ENCODE measurements at places on chromosomes 6 and 20.
A peak's percentile ranks its signal among the peaks of the same experiment; 100 is the strongest.

- no peak for DNase-seq
Observed at GRCh38 chr20:36234771-36235320, 1.4 kb upstream of the AAR2 start.

DNA sequence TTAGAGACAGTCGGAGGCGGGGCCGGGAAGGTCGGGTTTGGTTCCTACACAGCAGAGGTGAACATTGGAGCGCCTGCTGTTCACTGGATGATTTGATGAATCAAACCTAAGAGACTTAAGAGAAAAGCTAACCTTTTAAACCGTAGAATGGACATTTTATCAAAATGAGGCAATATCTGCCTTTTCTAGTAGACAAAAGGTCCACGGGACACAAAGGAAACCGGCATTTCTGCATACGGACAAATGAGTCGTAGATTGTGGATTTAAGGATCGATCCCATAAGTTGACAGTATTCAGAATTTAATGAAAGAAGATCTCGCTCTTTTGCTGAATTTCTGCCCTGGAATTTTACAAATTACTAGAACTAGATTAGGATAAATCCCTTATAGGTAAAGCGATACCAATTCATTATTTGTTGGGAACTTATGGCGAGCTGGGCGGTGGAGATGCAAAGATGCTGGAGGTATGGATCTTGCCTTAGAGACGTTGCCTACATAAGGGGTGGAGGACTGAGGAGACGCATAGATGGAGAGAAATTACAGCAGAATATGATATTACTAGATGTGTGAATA is 400 bp downstream of the PAK1IP1 start:
- DNase-seq = no peak

- no peak for DNase-seq
Observed at GRCh38 chr6:49806145-49806544, 19.1 kb upstream of the PGK2 start.

DNA sequence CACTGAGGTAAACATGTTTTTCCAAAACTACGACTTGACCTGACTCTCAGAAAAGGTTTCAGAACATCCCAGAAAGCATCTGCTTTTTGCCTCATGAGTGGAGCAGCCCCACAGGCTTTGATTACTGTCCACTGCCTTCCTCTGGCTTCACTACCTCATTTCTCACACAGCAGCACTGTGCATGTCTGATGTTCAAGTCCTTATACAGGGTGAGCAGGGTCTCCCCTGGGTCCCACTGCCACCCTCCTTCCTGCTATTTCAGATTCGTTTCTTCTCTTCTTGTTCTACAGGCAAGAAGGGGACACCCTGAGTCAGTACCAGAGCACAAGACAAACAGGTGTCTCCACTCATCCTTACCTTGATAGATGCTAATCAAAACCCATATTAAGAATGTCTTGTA is 64.7 kb upstream of the NFATC2 start:
- no peak for DNase-seq

DNA sequence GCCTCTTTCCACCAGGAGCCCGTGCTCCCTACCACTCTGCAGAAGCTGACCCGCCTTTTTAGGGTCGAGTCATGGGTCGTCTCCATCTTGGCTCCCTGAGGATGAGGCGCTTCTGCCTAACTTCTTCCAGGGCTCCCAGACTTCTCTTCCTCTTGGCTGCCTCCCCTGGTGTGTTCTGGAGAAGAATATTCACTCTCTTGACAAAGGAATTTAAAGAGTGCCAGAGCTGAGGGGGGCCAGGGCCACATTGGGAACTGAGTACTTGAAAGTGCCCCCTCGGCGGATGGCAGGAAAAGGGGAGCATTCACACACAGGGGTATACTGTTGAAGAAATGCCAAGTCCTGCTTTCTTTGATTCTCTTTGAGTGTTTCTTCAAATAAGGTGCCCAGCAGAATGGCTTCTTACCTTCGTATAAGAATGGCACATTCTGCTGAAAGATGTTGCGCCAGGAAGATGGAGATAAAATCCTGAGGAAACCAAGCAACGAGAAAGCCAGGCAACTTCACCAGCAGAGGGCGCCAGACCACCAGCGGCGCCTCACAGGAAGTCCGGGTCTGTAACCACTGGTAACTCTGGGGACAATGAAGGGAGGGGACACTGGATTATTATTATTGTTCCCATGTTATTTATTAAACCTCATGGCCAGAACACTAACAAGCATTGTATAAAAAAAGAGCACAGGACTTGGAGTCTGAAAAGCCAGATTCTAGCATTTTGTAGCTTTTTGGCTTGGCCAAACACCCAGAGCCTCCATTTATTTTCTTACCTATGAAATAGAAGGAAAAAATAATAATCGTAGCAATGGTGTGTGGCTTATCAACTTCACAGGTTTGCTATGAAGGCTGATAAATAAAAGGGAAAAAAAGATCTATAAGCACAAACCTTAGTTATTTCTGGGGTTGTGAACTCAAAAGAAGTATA is 176.7 kb downstream of the HACE1 start:
- DNase-seq = peak; percentile 70

- DNase-seq = no peak
Observed at GRCh38 chr6:116373300-116373699, 2.6 kb downstream of the DSE start.

DNA sequence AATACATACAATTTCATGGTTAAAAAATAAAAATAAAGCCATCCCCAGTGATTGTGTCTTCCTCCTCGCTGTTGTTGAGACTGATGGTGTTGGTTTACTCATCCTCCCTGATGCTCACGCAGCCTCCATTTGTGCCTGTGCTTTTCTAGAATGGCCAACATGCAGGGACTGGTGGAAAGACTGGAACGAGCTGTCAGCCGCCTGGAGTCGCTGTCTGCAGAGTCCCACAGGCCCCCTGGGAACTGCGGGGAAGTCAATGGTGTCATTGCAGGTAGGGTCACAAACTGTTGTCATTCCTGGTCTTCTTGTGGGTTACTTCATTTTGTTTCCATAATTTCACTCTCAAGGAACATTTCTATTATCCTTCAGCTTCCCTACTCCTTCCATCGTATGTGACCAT is 28.0 kb downstream of the CAP2 start:
- no peak for DNase-seq

DNA sequence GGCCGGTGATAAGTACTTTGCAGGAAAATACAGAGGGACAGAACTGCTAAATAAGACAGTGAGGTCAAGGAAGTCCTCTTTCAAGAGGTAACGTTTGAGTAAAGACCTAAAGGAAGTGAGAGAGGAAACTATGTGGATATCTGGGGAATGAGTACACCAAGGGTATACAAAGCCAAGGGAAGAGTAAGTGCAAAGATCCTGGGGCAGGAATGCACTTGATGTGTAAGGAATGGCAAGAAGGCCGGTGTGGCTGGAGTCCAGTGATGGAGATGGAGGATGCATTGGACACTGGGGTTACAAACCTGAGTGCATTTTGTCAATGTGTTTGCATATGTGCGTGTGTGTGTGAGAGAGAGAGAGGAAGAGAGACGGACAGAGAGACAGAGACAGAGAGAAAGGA is 32.1 kb upstream of the TGM2 start:
- no peak for DNase-seq

- no peak for DNase-seq
Observed at GRCh38 chr20:53652090-53652858, 58.6 kb upstream of the ZNF217 start.

GRCh38 chr20:8981482-8981881 is 87.4 kb upstream of the PLCB4 start:
- DNase-seq = no peak

DNA sequence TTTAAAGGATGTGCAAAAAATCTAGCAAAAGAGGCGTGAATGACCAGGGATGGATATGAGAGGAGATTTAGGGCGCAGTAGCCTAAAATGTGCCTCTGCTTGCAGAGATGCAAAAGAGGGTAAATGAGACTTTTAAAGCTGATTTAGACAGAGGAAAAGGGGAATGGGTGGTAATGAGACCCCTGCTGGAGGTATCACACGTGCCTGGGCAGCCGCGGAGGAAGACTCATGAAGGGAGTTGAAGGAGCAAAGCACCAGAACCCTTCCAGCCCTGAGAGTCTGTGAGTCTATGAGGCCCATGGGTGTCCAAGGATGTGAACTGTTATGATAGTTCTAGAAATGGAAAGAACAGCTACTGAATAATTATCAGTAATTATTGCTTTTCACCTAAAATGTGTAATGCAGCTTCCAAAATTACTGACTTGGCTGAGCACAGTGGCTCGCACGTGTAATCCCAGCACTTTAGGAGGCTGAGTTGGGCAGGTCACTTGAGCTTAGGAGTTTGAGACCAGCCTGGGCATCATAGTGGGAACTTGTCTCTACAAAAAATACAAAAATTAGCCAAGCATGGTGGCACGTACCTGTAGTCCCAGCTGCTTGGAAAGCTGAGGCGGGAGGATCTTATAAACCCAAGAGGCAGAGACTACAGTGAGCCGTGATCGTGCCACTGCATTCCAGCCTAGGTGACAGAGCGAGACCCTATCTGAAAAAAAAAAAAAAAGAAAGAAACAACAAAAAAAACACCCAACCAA is 38.2 kb upstream of the TIAM2 start:
- DNase-seq = no peak

- DNase-seq = no peak
Observed at GRCh38 chr6:170375661-170376060, 69.1 kb downstream of the FAM120B start.

DNA sequence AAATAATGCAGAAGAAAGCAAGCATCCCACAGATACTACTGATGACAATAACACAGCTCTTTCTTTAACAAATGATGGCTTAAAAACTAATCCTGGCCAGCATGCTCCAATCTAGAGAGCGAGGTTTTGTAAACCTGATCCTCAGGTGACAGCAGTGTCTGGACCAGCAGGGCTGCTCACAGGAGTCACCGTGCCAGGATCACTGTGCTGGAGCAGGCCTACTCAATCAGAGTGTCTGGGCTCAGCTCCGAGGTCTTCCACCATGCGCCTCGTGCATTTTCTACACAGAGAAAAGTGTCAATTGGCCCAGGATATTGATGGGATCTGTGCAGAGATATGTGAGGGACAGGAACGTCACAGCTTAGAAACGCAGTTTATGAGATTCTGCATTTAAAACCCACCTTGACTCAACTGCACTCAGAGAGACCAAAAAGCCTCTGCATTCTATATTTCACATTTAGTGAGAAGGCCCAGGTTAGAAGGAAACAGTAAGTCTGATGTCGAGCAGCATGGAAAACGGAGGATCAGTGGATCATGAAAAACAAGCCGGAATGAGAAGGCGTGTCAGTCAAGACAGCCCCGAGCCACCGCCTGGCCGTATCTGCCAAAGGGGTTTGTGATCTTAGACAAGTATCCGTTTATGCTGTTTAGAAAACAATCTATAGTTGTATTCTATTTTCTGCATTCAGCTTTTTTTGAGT is 7.8 kb downstream of the RAMACL start:
- DNase-seq = no peak

DNA sequence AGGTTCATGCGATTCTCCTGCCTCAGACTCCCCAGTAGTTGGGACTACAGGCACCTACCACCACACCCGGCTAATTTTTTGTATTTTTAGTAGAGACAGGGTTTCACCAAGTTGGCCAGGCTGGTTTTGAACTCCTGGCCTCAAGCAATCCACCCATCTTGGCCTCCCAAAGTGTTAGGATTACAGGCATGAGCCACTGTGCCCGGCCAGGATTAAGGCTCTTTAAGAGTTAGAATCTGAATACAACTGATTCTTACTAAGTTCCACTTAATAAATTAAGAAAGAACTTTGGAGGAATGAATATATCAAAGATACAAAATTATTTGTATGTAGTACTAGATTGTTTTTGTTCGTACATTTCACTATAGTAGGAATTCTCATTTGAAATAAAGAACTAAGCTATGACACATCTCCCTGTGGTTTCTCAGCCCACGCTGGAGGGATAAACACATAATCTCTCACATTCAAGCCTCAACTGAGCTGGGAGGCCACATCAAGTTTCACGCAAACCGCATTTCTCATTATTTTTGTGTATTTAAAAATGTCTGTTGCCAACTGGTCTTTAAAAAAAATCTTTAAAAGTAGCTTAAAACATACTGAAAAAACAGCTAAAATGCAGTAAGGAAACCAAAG is 34.2 kb downstream of the DTNBP1 start:
- no peak for DNase-seq

GRCh38 chr6:111711476-111711875 is 105.8 kb upstream of the TRAF3IP2 start:
- DNase-seq = peak; percentile 44

GRCh38 chr6:102686461-102686860 is 1293.0 kb downstream of the GRIK2 start:
- DNase-seq = no peak

DNA sequence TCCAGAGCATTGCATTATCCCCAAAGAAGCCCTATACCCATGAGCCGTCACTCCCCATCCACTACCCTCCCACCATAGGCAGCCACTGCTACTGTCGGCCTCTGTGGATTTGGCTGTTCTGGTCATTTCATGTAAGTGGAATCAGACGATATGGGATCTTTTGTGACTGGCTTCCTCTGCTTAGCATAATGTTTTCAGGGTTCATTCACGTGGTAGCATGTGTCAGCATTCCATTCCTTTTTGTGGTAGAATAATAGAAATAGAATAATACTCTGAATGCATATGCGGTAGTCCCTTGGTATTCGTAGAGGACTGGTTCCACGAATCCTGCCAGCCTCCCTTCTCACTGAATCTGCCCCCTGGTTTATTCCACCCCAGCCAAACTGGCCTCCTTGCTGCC is 402.6 kb upstream of the SULF2 start:
- no peak for DNase-seq

DNA sequence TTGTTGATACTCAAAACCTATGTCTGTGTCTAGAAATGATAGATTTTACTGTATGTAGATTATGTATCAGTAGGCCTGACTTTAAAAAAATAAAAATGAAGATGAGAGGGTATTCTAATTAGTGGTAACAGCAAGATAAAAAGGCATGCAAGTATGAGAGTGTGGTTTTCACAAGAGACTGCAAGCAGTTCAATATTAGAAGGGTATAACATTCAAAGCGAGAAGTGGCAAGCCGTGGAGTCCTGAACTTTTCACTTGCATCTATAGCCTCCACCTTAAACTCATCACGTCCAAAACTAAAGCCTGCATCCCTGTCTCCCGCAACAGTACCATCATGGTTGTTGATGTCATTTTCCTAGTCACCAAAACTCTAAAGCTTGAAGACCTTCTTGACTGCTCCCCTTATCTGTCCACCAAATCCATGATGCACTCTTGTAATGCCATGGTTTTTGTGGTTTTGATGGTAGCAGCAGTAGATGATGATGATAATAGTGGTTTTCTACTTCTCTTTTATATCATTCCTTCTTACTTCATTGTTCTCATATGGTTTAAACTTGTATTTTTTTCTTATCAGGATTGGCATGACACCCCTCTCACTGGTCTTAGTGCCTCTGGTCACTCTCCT is 9.2 kb upstream of the CGA start:
- DNase-seq = no peak

- DNase-seq = no peak
Observed at GRCh38 chr20:40599987-40600386, 89.0 kb downstream of the MAFB start.

DNA sequence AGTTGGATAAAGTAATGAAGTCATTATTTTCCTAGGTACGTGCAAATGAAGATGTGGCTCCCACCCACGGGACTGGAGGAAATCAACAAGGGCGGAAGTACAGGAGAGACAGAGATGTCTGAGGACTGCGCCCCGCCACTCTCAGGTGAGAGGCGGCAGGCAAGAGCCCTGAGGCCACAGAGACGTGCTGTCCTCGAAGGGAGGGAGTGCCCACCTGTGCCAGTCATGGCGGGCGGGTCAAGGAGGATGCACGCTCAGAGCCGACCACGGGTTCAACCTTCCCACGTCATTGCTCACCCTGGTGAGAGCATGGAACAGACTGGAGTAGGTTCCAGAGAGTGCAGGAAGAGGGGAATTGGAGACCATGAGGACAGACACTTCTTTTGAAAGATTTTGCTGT is 12.7 kb downstream of the CST8 start:
- no peak for DNase-seq

GRCh38 chr6:134511984-134512683 is 194.2 kb upstream of the SGK1 start:
- no peak for DNase-seq
